HT1080 (cell line): ENCODE measurements at places on chromosomes 2 and 18.

GRCh38 chr2:66435549-66435875, 587 bp downstream of the MEIS1 start:
- no peak for DNase-seq

DNA sequence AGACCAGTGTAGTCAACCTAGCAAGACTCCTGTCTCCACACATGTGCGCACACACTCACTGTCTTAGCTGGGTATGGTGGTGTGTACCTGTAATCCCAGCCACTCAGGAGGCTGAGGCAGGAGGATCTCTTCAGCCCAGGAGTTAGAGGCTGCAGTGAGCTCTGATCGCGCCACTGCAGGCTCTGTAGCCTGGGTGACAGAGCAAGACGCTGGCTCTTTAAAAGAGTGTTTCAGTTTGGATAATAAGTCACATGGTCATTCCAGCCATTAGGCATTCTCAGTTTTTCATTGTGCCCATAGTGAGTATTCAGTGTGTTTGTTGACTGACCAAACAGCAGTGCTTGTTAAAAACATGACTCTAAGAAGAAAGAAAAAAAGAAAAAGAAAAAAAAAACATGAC, 31.0 kb downstream of the RAB10 start:
- no peak for DNase-seq

DNA sequence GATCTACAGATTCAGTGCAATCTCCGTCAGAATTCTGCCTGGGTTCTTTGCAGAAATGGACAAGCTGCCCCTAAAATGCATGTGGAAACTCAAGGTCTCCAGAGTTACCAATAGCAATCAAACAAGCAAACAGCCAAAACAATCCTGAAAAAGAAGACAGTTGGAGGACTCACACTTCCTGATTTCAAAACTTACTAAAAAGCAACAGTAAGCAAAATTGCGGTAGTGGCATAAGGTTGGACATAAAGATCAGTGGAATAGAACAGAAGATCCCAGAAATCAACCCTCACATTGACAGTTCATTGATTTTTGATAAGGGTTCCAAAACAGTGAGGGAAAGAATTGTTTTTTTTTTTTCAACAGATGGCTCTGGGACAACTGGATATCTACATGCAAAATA, 59.7 kb downstream of the NPPC start:
- no peak for DNase-seq

DNA sequence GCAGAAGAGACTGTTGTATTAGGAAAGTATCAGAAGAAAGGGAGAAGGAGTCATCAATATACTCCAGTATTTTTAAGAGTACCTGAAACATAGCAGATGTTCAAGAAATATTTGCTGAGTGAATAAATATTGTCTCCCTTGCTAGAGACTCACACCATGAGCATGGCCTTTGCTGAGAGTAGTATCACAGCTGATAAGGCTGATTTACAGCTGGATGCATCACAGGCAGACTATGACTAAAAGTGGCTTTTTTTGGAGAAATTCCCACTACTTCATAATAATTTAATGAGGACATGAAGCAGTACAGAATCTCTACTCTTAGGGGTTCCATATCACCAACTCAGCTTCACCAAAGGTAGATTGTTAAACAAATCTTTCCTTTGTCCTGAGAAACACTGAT, 373.3 kb downstream of the RBM43 start:
- DNase-seq, result no peak

DNA sequence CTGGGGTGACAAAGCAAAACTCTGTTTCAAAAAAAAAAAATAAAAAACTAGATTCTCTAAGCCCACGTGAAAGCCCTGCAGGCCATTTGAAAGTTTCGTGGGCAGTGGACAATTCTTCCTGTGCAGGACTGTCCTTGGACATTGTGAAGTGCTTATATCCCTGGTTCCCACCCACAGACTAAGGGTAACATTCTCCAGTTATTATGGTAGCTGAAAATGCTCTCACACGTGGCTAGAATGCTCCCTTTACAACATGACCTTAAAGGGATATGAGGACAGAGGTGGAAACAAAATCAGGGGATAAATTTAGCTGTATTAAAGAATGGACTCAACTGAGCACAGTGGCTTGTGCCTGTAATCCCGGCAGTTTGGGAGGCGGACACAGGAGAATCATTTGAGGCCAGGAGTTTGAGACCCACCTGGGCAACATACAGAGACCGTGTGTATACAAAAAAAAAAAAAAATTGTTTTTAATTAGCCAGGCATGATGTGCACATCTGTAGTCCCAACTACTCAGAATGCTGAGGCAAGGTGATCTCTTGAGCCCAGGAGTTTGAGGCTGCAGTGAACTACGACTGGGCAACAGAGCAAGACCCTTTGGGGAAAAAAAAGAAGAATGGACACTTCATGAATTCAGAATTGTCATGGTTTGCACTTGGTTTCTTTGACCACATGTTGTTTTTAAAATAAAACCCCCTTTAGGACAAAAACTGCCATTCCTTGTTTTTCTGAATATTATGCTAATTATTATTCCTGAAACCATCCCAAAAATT, 167.9 kb downstream of the MGAT5 start:
- DNase-seq, result no peak

- no peak for DNase-seq
These were observed 66.0 kb upstream of the MGAT4A start for GRCh38 chr2:98796775-98797544.

GRCh38 chr2:134586326-134586965, 132.4 kb downstream of the TMEM163 start:
- DNase-seq, result no peak

DNA sequence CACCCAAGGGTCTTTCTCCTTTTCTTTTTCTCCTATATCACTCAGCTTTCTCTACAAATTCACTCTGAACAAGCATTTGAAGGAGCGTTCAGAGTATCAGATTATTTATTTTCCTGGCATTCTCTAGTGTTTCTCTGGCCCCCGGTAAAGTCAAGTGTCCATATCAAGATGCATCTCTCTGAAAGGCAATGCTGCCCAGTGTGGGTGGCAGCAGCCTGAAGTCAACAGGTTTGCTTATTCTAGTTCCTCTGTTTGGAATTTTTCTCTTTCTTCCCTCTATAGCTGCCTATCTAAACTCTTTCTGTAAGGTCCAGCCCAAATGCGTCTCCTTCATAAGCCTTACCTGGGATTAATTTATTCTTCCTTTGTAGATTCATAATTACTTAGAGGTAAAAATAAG, 526.2 kb upstream of the TNP1 start:
- no peak for DNase-seq
